Psoas muscle (tissue), 8 donors: ENCODE measurements at places on chromosomes 1 and 21. TPM values are rescaled to one million over a fixed set of nuclear protein-coding genes. Genes with fewer than 3 reads are reported as not detected.
A peak's percentile ranks its signal among the peaks of the same experiment; 100 is the strongest.

- H3K36me3 ChIP-seq = no peaks in the 10 kb centered on the region
- no peak for DNase-seq
- H3K27me3 ChIP-seq = no peaks in the 10 kb centered on the region
- no peak overlapping the region for H3K27ac ChIP-seq
- H3K4me3 ChIP-seq = no peak overlapping the region
These were observed 9.6 kb upstream of the PLA2G4A start for GRCh38 chr1:186819126-186819525.

DNA sequence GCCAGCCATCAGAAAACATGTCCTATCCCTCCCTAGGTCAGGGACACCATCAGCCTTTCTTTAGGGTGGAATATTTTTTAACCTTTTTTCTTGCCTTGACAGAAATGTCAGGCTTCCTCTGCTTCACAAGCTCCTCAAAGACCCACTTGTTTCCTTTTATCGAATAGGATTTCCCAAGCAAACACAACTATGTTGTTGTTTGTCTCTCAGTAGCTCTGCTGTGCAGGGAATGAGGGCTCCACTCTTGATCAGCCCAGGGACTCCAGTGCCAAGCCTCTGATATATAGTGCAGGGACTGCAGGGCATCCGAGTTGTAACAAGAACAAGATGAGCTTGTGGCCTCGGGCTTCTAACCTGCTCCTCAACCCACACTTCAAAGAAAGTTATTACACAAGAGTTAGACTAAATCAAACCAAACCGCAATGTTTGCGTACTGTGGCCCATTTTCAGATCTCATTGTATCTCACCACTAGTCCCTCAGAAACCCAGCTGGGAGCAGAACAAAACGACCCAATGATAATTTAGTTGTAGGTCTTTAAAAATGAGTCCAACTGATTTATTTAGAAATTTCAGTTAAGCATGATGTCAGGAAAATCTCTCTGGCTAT lies 108.1 kb downstream of the ATG4C start:
- no peaks in the 10 kb centered on the region for H3K36me3 ChIP-seq
- H3K4me3 ChIP-seq = no peak overlapping the region
- H3K27ac ChIP-seq = no peak overlapping the region
- no peaks in the 10 kb centered on the region for H3K4me1 ChIP-seq

DNA sequence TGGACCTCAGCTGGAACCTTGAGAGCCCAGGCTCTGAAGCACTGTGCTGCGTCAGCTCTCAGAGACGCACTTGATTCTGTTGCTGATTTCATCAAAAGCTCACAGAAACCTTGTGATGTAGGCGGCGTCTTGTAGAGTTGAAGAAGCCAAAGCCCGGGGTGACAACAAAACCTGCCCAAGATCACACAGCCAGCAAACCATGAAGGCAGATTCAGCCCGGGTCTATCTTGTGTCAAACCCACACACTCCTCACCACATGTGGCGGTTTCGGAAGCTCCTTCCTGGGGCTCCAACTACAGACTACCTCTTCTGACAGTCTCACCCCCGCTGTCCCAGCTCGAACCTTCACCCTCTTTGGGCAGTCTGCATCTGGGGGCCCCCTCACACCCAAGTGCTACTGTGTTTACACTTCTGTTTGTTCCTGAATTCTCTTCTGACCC lies 50.4 kb downstream of the TENT5C start:
- DNase-seq = no peak
- H3K4me1 ChIP-seq = peaks cover 60% of the 10 kb centered on the region
- H3K27ac ChIP-seq = peak overlapping the region; percentile 72

GRCh38 chr1:208209286-208209685 lies 34.9 kb downstream of the PLXNA2 start:
- no peak for DNase-seq
- H3K36me3 ChIP-seq = peaks cover 45% of the 10 kb centered on the region
- H3K27ac ChIP-seq = no peak overlapping the region
- H3K4me3 ChIP-seq = no peak overlapping the region
- peaks cover 21% of the 10 kb centered on the region for H3K4me1 ChIP-seq

DNA sequence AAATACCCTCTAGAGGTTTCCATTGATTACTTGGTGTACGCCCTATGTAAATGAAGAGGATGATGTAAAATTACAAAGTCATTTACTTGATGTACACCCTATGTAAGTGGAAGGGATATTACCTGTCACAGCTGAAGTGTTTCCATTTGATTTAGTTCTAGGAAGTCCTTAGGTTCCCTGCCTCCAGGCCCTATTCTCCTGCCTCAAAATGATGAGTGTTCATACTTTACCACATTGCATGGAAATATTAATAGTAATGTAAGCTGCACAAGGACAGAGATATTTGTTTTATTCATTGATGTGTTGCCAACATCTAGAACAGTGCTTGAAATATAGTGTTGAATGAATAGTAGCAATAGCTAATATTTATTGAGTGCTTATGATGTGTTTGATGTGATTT lies 9.5 kb upstream of the AK4 start:
- H3K36me3 ChIP-seq = no peaks in the 10 kb centered on the region
- DNase-seq = no peak
- H3K4me3 ChIP-seq = no peak overlapping the region

DNA sequence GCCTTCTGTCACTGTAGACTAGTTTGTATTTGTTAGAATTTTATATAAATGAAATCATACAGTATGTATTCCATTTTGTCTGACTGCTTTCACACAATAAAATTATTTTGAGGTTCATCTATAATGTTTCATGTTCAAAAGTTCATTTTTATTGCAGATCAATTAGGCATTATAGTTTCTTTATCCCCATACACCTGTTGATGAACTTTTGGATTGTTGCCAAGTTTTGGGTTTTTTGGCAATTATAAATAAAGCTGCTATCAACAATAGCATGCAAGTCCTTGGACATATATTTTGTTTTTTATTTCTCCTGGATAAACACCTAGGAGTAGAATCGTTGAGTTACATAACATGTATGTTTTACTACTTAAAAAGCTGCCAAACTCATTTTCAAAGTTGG lies 47.1 kb upstream of the FAM3B start:
- H3K27ac ChIP-seq = no peak overlapping the region
- no peaks in the 10 kb centered on the region for H3K4me1 ChIP-seq
- no peaks in the 10 kb centered on the region for H3K27me3 ChIP-seq
- H3K36me3 ChIP-seq = peaks cover under 1% of the 10 kb centered on the region

GRCh38 chr1:234507089-234507488 lies 28.1 kb upstream of the TARBP1 start:
- no peaks in the 10 kb centered on the region for H3K27me3 ChIP-seq
- no peak overlapping the region for H3K27ac ChIP-seq
- DNase-seq = no peak
- H3K4me1 ChIP-seq = peaks cover 7% of the 10 kb centered on the region
- no peak overlapping the region for H3K4me3 ChIP-seq

DNA sequence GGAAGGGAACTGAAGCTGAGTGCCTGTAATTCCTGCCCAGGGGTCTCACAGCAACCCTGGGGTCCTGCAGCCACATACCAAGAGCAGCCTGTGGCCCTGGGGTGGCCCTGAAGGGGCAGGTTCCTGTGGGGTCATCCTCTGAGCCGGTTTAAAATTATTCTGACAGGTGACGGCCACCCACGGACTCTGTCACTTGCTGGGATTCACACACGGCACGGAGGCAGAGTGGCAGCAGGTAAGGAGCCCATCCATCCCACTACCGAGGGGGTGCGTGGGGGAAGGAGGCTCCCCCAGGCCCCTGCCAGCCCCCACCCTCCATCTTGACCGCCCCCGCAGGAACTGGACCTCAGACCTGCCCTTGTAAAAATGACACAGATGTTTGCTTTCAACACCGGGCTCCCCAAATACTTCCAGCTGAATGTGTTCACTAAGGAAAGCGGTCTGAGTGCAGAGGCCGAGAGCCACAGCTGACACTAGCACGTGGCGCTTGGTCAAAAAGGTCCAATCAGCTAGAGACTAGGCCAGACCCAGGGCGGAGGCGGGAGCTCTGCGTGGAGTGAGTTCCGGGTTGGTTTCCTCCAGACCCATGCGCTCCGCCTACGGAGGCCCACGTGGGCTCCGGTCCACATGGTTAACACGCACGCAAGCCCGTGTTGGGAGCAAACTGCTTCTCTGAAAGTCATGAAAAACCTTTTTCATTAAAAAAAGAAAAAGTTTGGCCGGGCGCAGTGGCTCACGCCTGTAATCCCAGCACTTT lies 10.0 kb downstream of the YBEY start:
- H3K4me3 ChIP-seq = peak overlapping the region; percentile 28
- peak overlapping the region; percentile 70 for H3K27ac ChIP-seq
- no peaks in the 10 kb centered on the region for H3K36me3 ChIP-seq

GRCh38 chr1:81802707-81803430 lies 2.1 kb downstream of the ADGRL2 start:
- H3K4me3 ChIP-seq = peak overlapping the region; percentile 79
- peaks cover 8% of the 10 kb centered on the region for H3K27me3 ChIP-seq
- peak overlapping the region; percentile 80 for H3K27ac ChIP-seq
- H3K36me3 ChIP-seq = no peaks in the 10 kb centered on the region
- DNase-seq = peak; percentile 79

- H3K27me3 ChIP-seq = no peaks in the 10 kb centered on the region
- no peak for DNase-seq
- no peak overlapping the region for H3K4me3 ChIP-seq
- no peaks in the 10 kb centered on the region for H3K36me3 ChIP-seq
- no peaks in the 10 kb centered on the region for H3K4me1 ChIP-seq
- no peak overlapping the region for H3K27ac ChIP-seq
These were observed 91.6 kb downstream of the RGS7 start for GRCh38 chr1:241265428-241265827.

DNA sequence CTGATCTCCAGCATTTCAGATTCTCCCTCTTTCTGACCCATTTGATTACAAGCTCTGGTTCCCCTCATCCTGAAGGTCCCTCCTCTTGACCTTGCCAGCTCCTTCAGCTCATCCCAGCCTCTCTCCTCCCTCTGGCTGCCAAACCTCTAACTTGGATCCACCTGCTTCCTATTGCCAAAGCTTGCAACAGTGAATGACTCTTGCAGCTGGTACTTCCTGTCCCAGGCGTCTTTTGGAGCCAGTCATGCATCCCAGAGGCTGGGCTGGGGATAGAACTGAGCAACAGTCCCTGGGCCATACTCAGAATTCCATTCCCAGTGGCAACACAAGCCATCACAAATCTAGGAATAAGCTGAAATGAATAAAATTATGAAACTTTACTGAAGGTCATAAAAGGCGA lies 27.7 kb upstream of the SPOCD1 start:
- H3K36me3 ChIP-seq = no peaks in the 10 kb centered on the region
- H3K27ac ChIP-seq = no peak overlapping the region
- no peaks in the 10 kb centered on the region for H3K4me1 ChIP-seq

DYNLT5 gene
- polyA plus RNA-seq = 0.21 TPM

C1orf116 gene
- 0.49 TPM for polyA plus RNA-seq

LRRC3 gene
- 0.08 TPM for polyA plus RNA-seq

IRF6 gene
- 0.26 TPM for polyA plus RNA-seq

TMEM240 gene
- 1.8 TPM for polyA plus RNA-seq

GJB3 gene
- polyA plus RNA-seq = 0.03 TPM

KTI12 gene
- polyA plus RNA-seq = 6.5 TPM

KIF14 gene
- polyA plus RNA-seq = 0.06 TPM

ASPM gene
- 0.14 TPM for polyA plus RNA-seq

CYYR1 gene
- polyA plus RNA-seq = 11.6 TPM
